ENCODE measurements at places on chromosomes 1 and 21. TPM values are rescaled to one million over a fixed set of nuclear protein-coding genes. Genes with fewer than 3 reads are reported as not detected.

DNA sequence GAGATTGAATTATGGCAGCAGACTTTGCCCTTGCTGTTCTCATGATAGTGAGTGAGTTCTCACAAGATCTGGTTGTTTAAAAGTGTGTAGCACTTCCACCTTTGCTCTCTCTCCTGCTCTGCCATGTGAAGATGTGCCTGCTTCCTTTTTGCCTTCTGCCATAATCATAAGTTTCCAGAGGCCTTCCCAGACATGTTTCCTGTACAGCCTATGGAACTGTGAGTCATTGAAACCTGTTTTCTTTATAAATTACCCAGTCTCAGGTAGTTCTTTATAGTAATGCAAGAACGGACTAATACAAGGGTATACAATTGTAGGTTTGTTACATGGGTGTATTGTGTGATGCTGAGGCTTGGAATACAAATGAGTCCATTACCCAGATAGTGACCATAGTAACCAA is 4.2 kb downstream of the SPRR1B start:
- DNase-seq, result no peak

DNA sequence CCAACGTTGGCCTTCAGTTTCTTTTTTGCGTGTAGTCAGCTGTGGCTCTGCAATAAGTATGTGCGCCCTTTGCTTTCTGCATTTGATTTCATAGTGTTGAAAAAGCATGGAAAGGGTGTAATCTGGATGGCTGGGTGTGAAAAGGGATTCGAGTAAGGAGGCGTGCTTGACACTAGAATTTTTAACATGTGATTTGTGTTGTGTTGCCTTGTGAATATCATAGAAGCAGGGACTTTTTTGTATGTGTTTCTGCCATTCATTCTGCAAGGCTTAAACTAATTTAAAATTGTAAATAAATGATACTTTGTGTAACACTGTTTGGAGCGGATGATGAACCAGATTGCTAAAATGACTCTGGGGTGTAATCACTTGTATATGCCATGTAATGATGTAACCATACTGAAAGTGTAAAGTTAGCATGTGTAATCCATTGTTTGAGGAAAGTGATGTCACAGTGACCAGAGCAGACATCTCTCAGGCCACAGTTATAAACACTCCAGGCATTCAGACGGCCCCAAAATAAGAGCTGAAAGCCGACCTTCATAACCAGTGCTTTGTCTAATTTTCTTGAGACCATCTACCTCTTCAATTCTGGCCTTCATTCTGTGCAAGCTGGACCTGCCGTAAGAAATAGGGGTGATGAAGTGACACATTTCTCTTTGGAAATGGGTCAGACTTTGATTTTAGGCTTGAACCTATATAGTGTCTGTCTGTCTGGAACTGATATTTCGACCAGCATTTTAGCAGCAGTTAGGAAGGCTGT is 618 bp downstream of the SH3BGR start:
- no peak for DNase-seq

GRCh38 chr1:182350839-182351238 is 40.8 kb downstream of the GLUL start:
- no peak for DNase-seq

- no peak for DNase-seq
Measured at GRCh38 chr1:204002614-204003013, 70.3 kb upstream of the SOX13 start.

- DNase-seq, result no peak
Measured at GRCh38 chr1:108208724-108209446, 8.7 kb upstream of the SLC25A24 start.

GBP1 gene
- 1.2 TPM for total RNA-seq

C1orf105 gene
- total RNA-seq, result not detected

ZBTB7B gene
- total RNA-seq, result 39.7 TPM

KRTAP19-8 gene
- not detected for total RNA-seq

Data from PC-3 (cell line).